Fibroblast of lung (primary cell): ENCODE measurements at places on chromosomes 6 and 20. TPM values are rescaled to one million over a fixed set of nuclear protein-coding genes. Genes with fewer than 3 reads are reported as not detected.

DNA sequence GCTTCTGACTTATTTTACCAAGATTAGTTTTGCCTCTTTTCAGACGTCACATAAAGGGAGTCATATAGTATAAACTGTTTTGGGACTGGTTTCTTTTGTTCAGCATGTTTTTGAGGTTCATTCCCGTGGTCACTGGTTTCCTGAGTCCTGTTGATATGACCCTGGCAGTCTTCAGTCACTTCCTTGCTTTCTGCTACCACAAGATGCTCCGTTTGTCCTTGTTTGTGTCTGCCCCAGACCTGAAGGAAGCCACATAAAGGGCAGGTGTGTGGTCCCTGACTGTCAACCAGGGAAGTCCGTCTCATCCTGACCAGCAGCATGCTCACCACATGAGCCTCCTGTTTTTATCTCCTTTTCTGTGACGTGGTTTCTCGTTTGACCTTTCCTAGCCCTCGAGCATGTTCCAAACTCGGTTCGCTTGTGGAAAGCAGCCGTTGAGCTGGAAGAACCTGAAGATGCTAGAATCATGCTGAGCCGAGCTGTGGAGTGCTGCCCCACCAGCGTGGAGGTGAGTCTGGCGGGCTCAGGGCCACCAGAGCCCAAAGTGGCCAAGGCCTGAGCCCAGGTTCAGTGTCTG is 26.1 kb upstream of the C20orf204 start:
- H3K27ac ChIP-seq, result no peak overlapping the region
- no peak overlapping the region for H3K4me3 ChIP-seq
- H3K36me3 ChIP-seq, result peaks cover 21% of the 10 kb centered on the region
- no peak for DNase-seq

DNA sequence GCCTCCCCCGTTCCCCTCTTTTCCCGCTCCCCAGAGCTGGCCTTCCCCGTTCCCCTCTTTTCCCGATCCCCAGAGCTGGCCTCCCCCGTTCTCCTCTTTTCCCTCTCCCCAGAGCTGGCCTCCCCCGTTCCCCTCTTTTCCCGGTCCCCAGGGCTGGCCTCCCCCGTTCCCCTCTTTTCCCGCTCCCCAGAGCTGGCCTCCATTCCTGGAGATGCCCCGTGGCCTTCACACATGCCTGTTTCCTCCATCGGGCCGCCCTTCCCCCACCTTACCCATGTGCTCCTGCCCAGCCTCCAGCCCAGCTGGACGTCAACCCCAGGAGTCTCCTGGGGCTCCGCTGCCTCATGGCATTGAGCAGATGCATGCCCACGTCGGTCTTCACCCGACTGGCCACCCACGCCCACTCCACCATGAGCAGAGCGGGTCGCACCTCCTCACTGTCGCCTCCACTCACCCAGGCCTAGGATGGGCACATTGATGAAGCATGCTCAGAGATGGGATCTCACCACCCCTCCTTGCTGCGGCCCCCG is 8.3 kb downstream of the SS18L1 start:
- H3K27ac ChIP-seq, result no peak overlapping the region
- no peaks in the 10 kb centered on the region for H3K4me1 ChIP-seq
- no peak for DNase-seq
- peaks cover 1% of the 10 kb centered on the region for H3K36me3 ChIP-seq
- no peak overlapping the region for H3K4me3 ChIP-seq

Gene MLIP
- total RNA-seq, result not detected in 2 replicates

DNA sequence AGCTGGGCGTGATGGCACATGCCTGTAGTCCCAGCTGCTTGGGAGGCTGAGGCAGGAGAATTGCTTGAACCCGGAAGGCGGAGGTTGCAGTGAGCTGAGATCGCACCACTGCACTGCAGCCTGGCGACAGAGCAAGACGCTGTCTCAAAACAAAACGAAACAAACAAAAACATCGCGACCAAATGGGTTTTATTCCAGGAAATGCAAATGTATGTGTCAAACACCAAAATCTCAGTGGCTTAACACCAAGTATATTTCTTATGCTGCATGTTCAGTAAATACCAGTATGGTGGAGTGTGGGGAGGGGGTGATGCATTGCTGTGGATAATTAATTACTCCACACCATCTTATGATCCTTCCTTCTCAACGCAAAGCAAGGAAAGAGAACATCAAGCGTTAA is 28.1 kb downstream of the ACTR5 start:
- no peaks in the 10 kb centered on the region for H3K4me1 ChIP-seq
- H3K4me3 ChIP-seq, result no peak overlapping the region
- H3K36me3 ChIP-seq, result no peaks in the 10 kb centered on the region
- no peak for DNase-seq
- no peak overlapping the region for H3K27ac ChIP-seq

DNA sequence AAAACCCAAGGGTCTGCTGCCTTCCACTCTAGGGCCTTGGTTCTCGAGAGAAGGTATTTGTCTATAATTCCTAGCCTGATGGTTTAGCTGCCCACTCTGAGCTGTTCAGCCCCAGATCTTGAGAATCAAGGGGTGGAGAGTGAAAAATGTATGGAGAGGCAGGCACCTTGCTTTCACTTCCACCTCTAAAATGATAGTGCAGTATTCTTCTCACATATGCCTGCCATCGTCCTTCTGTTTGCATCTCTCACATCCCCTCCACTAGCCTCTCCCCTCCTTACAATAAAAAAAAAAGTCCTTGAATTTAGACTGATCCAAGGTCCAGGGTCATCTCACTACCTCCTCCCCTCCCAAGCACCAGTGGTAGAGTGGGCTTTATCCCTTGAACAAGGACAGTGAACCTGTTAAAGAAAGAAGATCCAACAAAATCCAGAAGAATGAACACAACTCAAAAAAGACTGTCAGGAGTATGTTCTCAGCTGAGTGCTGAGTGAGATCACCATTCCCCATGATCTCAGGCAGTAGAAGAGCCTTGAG is 104.2 kb downstream of the HIVEP1 start:
- no peaks in the 10 kb centered on the region for H3K36me3 ChIP-seq
- no peak for DNase-seq
- H3K27ac ChIP-seq, result no peak overlapping the region
- H3K4me3 ChIP-seq, result no peak overlapping the region
- H3K4me1 ChIP-seq, result no peaks in the 10 kb centered on the region
- no peaks in the 10 kb centered on the region for H3K27me3 ChIP-seq

Gene GSTA3
- not detected in 2 replicates for total RNA-seq

Gene AGER
- total RNA-seq, result 0.26 and 0.50 TPM in 2 replicates

- peaks cover 1% of the 10 kb centered on the region for H3K36me3 ChIP-seq
- no peak for DNase-seq
- no peak overlapping the region for H3K4me3 ChIP-seq
- H3K27me3 ChIP-seq, result no peaks in the 10 kb centered on the region
These were observed 244.4 kb downstream of the GMPR start for GRCh38 chr6:16482702-16483314.

Gene SLC17A4
- not detected in 2 replicates for total RNA-seq

GRCh38 chr6:166419286-166419685 is 36.5 kb upstream of the MPC1 start:
- H3K36me3 ChIP-seq, result peaks cover 18% of the 10 kb centered on the region
- H3K27me3 ChIP-seq, result no peaks in the 10 kb centered on the region
- peak; percentile 52 for DNase-seq
- H3K4me1 ChIP-seq, result no peaks in the 10 kb centered on the region
- H3K27ac ChIP-seq, result no peak overlapping the region

Gene SLC22A16
- under 0.01 TPM in 1 of 2 replicates, not detected in the other for total RNA-seq

DNA sequence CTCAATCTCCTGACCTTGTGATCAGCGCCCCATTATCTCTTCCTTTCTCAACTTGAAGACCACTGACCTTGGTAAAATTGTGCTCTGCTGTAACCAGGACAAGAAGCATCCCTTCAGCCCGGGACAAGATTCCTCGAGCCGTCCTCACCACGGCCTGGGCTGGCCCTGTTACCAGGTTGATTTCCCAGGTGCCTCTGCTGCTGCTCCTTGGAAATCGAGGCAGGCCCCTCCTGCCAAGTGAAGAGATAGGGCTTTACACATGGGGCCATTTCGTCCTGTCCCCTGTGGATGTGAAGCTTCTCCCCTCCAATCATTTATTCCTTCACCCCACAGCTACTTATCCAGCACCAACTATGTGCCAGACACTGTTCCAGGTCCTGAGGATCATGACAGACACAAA is 21.5 kb downstream of the RAB44 start:
- H3K27ac ChIP-seq, result no peak overlapping the region
- H3K4me1 ChIP-seq, result no peaks in the 10 kb centered on the region
- peaks cover 9% of the 10 kb centered on the region for H3K27me3 ChIP-seq
- H3K4me3 ChIP-seq, result no peak overlapping the region
- H3K36me3 ChIP-seq, result no peaks in the 10 kb centered on the region

GRCh38 chr20:43533060-43533459 is 25.6 kb downstream of the L3MBTL1 start:
- no peaks in the 10 kb centered on the region for H3K36me3 ChIP-seq
- no peak overlapping the region for H3K27ac ChIP-seq
- no peaks in the 10 kb centered on the region for H3K4me1 ChIP-seq
- no peaks in the 10 kb centered on the region for H3K27me3 ChIP-seq
